ENCODE measurements at places on chromosomes 2 and 18. TPM values are rescaled to one million over a fixed set of nuclear protein-coding genes. Genes with fewer than 3 reads are reported as not detected.

GRCh38 chr18:47986620-47987387, 56.3 kb upstream of the SMAD2 start:
- DNase-seq, result no peak

- DNase-seq, result no peak
Measured at GRCh38 chr18:67331857-67332256, 184.7 kb downstream of the DSEL start.

- DNase-seq, result no peak
Measured at GRCh38 chr2:122639176-122639575, 883.7 kb downstream of the TSN start.

Gene IGFBP2
- total RNA-seq, result 40.1 TPM

GRCh38 chr2:216215658-216216390, 106.7 kb downstream of the XRCC5 start:
- DNase-seq, result peak; percentile 54

Gene FAP
- 269 TPM for total RNA-seq

DNA sequence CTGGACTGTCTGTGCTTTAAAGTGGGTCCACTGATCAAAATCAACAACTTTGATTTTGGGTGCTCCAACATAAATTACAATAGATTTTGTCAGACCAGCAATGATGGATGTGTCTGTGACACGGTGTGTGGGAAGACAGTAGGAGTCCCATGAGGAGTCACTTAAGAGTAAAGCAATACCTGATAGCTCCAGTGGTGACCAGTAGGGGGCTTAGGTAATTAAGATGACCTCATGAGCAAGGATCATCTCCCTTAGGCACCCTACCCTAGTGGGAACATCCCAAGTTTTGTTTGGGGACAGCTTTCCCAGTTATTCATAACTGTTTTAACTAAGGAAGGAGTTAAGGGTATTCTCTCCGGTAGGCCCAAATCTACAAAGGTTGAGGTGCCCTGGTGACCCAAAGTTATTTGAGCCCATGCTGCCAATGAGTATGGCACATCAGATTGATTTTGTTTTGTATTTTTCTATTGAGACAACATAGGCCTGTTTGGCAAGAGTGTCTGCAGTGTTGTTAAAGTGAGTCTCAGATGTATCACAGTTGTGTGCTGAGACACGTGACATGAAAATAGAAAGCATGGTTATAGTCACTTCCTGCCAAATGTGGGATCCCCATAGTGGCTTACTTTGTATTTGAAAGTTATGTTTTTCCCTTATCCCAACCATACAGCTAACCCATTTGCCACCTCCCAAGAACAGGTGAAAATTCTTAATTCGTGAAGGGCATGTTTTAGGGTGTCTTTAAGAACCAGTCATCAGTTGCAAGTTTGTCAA, 1337.6 kb upstream of the SLC39A10 start:
- no peak for DNase-seq

- no peak for DNase-seq
Measured at GRCh38 chr2:31109633-31110192, 28.5 kb downstream of the GALNT14 start.

DNA sequence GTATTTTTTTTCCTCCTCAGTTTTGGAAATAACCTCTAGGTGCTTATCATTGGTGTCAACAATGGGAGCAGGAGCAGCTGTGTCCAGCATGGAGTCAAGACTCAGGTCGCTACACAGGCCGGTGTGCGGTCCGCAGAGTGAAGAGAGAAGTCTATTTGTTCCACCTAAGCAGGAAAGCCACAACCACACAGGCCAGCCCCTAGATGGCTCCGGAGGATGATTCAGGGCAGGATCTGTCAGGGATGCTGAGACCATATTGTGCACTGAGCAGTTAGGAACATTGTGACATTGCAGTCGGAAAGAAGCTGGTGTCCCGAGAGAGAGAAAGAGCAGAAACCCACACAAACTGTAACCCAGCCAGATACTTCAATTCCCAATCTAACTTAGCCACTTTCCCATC, 136.9 kb downstream of the GAREM1 start:
- DNase-seq, result no peak

GRCh38 chr2:121489284-121489683, 41.4 kb upstream of the RNU4ATAC start:
- no peak for DNase-seq

DNA sequence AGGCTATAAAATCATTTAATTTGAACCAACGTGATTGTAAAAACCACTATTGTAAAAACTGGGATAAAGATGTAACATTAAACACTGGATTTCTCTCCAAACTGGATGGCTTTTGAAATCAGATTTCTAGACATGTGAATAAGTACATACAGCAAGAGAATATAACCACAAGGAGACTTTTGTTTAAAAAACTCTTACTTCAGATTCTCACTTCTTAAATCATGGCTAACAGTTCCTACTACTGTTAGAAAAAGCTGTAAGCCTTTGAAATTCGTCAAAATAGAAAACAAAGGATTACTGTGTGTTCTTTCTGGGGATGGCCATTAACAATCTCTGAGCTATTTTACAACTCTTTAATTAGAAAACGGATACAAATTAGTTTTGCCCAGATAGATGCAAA, 39.4 kb upstream of the SH3BP4 start:
- no peak for DNase-seq

Gene SKA1
- 5.6 TPM for total RNA-seq

Gene NOL4
- total RNA-seq, result not detected

Gene FSHR
- total RNA-seq, result not detected

DNA sequence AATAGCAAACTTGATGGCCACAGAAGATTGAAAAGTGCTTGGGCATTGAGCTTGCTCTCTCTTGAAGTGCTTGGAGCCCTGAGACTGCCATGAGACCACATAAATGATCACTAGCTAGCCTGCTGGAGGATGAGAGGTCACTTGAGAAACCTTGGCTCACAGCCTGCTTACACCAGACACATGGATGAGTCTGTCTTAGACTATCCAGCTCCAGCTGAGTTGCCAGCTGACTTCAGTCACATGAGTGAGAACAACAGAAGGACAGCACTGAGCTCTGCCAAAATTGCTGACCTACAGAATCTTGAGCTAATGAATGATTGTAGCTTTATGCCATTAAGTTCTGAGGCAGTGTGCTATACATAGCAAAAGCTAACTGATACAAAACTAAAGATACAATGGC, 18.1 kb downstream of the NABP1 start:
- peak; percentile 97 for DNase-seq

DNA sequence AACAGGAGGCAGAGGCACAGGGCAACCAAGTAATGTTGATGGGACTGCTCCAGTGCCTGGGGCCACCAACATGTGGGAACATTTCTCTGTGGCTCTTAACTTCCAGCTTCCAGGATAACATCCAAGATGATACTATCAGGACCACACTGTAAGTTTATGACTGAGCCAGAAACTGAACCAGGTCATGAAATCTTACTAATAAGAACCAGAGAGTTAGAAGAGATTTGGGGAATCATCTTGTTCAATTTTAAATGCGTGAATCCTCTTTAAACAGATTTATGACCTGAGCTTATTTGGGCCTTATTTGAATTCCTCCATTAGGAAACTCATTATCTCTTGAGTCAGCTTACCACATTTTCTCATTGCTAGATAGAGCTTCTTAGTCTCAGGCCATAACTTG, 45.0 kb downstream of the MAP2 start:
- DNase-seq, result no peak

Gene C2orf49
- total RNA-seq, result 9.0 TPM

Gene OTX1
- total RNA-seq, result 0.25 TPM

- no peak for DNase-seq
Measured at GRCh38 chr2:238069021-238069709, 8.4 kb downstream of the SCLY start.

Gene SCN9A
- 8.3 TPM for total RNA-seq

DNA sequence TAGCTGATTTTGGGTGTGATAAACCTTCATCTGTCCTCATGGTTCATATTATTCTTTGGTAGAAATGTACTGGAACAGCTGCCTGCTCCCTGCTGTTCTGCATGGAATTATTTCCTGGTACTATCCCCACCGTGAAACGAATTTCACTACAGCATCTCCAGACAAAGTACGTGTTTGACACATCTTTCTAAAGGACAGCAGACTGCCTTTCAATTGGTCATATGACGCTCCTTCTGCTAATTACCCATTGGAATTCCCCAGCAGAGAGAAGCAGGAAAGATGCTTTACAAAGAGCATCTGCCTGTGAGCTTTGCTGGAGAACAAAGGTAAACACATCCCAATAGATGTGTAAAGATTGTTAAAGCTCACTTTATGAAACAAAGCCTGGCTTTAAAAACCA, 4.4 kb upstream of the RFX8 start:
- peak; percentile 34 for DNase-seq

- no peak for DNase-seq
Measured at GRCh38 chr2:69453475-69454129, 16.4 kb upstream of the NFU1 start.

GRCh38 chr2:98912221-98912851, 23.7 kb downstream of the CRACDL start:
- peak; percentile 96 for DNase-seq

DNA sequence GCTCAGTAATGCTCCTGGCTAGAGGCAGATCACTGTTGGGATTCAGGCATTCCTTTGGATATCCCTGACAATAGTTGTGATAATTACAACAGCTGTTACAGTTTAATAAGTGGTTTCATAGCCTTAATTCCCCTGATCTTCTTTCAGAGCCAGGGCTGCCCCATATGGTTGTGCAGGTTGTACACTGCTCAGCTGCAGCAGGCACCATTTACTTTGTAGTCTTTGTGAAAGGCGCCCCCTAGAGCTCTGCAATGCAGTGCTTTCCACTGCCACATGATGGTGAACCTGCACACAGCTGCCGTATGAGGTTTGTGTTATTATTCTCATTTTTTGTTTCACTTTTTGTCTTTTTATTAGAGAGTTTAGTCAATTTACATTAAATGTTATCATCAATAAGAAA, 239.1 kb downstream of the KCNS3 start:
- DNase-seq, result peak; percentile 67

Gene RAX
- not detected for total RNA-seq

- no peak for DNase-seq
Measured at GRCh38 chr2:229832510-229832898, 89.3 kb downstream of the TRIP12 start.

Gene CHRNG
- not detected for total RNA-seq

Gene LYPD1
- total RNA-seq, result 0.11 TPM

DNA sequence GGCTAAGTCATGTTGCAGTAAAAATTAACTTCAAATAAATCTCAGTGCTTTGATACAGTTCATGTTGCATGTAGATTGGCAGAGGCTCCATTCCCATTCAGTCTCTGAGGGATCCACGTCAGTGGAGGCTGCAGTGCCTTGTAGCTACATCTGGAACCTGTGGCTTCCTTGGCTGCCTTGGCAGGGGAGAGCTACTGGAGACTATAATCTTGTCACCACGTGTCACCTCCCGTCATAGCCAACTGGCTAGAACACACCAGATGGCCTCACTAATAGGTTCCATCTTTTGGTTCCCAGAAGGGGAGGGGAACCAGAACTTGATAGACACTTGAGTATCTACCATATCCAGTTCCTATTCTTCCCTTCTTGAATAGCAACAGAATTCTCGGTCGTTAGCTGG, 28.4 kb downstream of the E2F6 start:
- DNase-seq, result no peak

DNA sequence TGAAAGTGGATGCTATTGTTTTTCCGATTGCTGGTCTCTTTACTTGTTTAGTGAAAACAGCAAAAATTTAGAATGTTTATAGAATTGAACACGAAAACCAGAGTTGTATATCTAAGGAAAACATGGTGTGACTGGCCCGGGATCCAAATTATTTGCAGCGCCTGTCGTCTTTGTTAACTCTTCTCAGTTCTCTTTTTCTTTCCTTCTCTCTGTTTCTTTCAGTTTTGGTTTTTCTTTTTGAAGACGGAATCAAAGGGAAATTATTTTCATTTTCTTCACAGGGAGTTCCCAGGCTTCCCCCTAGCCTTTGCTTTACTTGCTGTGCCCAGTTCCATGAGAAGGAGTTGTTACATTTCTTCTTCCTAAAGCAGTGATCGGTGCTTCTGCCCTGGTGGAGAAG, 76.0 kb downstream of the AGAP1 start:
- no peak for DNase-seq
